ENCODE measurements at places on chromosomes 7 and 10. TPM values are rescaled to one million over a fixed set of nuclear protein-coding genes. Genes with fewer than 3 reads are reported as not detected.

OR6B1 gene
- polyA plus RNA-seq = not detected

BICC1 gene
- 2.3 TPM for polyA plus RNA-seq

ADAP1 gene
- 31.0 TPM for polyA plus RNA-seq

MOGAT3 gene
- not detected for polyA plus RNA-seq

KLF14 gene
- 0.30 TPM for polyA plus RNA-seq

EN2 gene
- polyA plus RNA-seq = 0.04 TPM

LAMB1 gene
- 103 TPM for polyA plus RNA-seq

MMD2 gene
- polyA plus RNA-seq = not detected

AKR1D1 gene
- not detected for polyA plus RNA-seq

TYW1B gene
- polyA plus RNA-seq = 1.1 TPM

SPDYE5 gene
- polyA plus RNA-seq = 0.06 TPM

BBS9 gene
- 3.5 TPM for polyA plus RNA-seq

MACROH2A2 gene
- polyA plus RNA-seq = 8.1 TPM

CCDC136 gene
- 0.70 TPM for polyA plus RNA-seq

EBF3 gene
- 0.08 TPM for polyA plus RNA-seq

CLRN3 gene
- 0.10 TPM for polyA plus RNA-seq

DCLRE1A gene
- 4.6 TPM for polyA plus RNA-seq

VAX1 gene
- not detected for polyA plus RNA-seq

NSUN5 gene
- polyA plus RNA-seq = 25.4 TPM

ERVW-1 gene
- 0.04 TPM for polyA plus RNA-seq

BCCIP gene
- 55.9 TPM for polyA plus RNA-seq

ARL5B gene
- polyA plus RNA-seq = 3.7 TPM

NOS3 gene
- polyA plus RNA-seq = 9.3 TPM

HERPUD2 gene
- polyA plus RNA-seq = 18.9 TPM

GPR15LG gene
- polyA plus RNA-seq = not detected

TAS2R41 gene
- polyA plus RNA-seq = not detected

TAF3 gene
- polyA plus RNA-seq = 3.4 TPM
